ENCODE measurements at places on chromosomes 4 and X.

GRCh38 chr4:166202991-166203390, 330.0 kb downstream of the TLL1 start:
- no peak for DNase-seq

GRCh38 chr4:153099391-153100140, 104.7 kb upstream of the TRIM2 start:
- DNase-seq, result no peak

DNA sequence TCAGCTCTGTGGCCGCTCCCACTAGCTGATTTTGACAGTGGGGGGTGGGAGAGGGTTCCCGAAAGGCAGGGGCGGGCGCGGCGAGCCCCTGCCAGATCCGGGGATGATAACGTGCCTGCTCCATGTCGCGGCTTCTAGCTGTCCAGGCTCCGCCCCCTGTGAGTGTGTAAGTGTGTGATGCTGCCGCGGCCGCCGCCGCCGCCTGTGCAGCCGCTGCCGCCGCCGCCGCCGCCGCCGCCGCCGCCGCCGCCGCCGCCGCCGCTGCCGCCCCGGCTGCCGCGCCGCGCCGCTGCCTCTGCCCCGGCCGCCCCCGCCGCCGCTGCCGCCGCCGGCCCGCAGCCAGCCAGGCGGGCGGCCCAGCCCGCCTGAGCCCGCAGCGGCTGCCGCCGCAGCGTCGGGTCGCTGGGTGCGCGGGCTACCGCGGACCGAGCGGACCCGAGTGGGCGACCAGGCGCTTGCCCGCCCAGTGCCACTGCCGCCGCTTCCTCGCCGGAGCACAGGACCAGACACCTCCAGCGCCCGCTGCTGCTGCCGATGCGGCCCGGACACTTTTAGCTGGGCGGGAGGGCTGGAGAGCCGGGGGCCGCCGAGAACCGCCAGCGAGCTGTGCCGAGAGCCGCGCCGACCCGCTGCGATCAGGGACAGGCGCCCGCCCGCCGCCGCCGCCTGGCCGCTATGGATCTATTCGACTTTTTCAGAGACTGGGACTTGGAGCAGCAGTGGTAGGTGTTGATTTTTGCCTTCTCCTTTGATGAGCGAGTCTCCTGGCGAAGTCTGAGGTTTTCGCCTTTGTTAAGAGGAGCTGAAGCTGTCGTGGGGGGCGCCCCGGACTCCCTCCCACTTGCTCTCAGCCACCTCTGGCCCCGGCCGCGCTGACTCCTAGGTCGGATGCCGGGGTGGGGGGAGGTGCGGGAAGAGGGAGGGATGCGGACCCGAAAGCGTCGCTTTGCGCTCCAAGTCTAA, at the start of gene AFF2:
Gene AFF2 (plus strand): TSS at position 195 of the 963 bp plus-strand sequence. CDS start 481 bp downstream, at position 676.
- DNase-seq, result peak; percentile 24

GRCh38 chr4:117941611-117942010, 92.7 kb upstream of the NDST3 start:
- no peak for DNase-seq

- DNase-seq, result no peak
Observed at GRCh38 chr4:102301167-102301566, 44.1 kb downstream of the SLC39A8 start.

GRCh38 chr4:139030614-139031235, 15.1 kb downstream of the NOCT start:
- peak; percentile 59 for DNase-seq

DNA sequence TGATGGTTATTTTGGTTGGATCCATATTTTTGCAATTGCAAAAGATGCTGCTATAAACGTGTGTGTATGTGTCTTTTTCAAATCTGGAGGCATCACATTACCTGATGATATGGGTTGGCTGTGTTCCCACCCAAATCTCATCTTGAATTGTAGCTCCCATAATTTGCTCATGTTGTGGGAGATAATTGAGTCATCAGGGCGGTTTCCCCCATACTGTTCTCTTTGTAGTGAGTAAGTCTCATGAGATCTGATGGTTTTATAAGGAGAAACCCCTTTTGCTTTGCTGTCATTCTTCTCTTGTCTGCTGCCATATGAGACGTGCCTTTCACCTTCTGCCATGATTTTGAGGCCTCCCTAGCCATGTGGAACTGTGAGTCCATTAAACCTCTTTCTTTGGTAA, 33.4 kb downstream of the APOOL start:
- DNase-seq, result no peak

DNA sequence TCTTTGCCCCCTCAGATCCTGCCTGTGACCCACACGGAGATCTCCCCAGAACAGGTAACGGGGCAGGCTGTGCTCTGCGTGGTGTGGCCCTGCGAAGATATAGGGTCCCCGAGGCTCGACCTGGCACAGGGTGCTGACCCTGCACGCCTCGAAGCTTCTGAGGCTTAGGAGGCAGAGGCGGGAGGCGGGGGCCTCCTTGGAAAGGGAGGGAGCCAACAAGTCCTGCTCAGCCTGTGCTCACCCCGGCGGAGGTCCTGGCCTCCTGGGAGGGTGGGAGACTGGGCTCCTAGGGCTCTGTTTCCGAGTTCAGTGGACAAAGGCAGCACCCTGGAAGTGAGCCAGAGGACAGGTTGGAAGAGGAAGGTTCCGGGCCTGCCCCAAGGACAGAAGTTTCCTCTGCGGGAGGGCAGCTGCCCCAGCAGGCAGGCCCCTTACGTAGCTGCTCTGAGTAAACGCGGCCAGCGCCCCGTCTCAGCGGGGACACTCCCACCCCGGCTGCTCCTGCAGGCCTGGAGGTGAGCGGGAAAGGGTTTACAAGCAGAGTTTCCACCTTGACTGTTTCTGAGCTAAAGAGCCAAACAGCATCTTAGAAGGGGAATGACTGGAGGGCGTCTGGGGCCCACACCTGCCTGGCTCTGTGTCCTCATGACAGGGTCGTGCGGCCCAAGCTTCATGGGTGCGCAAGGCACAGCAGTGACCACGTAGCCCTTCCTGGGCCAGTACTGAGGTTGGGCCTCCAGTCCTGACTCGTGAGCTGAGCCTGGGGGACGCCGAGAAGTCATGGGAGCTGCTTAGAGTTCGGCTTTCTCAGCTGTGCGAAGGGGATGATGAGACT, 16.1 kb downstream of the TMEM175 start:
- DNase-seq, result no peak

DNA sequence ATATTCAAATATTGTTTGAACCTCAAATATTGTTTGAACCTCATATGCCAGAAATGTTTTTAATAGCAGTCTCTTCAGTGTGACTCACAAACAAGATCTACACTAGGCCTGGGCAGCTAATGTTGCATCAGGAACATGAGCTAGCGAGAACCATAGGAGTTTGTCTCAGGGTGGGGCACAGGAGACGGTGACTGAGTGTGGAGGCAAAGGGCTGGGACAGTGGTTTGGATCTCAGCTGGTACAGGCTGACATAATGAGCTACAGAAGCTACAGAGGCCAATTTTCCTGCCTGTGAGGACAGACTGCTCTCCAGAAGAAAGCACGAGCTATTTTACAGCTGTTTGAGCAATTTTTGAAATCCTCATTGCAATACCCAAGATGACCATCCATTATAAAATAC, 224.7 kb downstream of the CENPC start:
- DNase-seq, result no peak

- DNase-seq, result no peak
Observed at GRCh38 chrX:12874581-12874980, 7.7 kb downstream of the TLR7 start.

GRCh38 chrX:50448565-50448964, 22.1 kb downstream of the DGKK start:
- DNase-seq, result no peak

All from stimulated activated naive CD4-positive, alpha-beta T cell treated with Interleukin-2 at 50 U/mL for 16 hours (primary cell).